ENCODE measurements at places on chromosomes 16 and 17.

- no peak for DNase-seq
Measured at GRCh38 chr16:19463468-19464315, 46.0 kb downstream of the TMC5 start.

DNA sequence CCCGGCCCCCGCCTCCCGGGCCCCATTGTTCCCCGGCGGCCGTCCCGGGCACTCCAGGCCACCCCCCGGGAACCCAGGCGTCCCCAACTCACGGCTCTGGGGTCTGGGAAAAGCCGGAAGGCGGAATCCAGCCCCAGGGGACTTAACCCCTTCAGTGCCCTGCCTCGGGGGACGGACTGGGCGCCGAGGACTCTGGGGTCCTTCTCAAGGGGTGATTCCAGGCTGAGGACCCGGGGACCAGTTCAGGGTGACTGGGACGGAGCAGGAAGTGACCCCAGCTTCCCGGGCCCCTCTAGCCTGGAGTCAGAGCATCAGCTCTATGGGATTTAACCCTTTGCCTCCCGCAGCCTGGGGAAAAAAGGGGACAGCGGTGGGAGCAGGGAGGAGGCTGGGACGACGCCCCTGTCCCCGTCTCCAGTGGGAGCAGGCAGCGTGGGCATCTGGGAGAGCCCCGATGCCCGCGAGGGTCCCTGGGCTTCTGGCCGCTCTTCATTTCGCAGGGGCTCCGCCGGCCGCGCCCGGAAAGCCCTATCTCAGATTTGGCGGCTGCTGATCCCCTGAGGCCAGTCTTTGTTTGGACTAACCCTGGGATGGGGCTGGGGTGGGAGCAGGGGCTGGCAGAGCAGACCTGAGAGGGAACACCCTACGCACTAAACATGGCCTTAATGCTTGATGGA is at the start of gene ZNF629:
Gene ZNF629 (minus strand): TSS at position 270 of the 677 bp plus-strand sequence. CDS start 2,723 bp downstream, outside the sequence.
- DNase-seq, result no peak

GRCh38 chr17:68238871-68239253 is 9.0 kb upstream of the AMZ2 start:
- no peak for DNase-seq

DNA sequence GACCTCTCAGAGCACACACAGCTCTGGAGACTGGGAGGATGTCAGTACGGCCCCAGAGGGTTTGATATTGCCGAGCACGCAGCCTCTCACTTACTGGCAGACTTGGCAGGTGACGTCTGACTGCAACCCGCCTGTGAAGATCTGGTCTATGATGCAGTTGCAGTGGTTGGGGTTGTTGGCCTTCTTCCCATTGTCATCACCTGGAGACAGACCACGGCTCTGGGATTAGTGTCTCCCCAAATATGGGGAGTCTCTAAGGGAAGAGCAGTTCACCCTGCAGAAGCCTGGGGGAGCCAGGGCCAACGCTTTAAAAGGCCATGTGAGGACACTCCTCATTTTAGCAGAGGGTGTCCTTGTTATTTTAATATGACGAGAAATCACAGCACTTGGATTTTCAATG is 30.1 kb downstream of the USP22 start:
- no peak for DNase-seq

DNA sequence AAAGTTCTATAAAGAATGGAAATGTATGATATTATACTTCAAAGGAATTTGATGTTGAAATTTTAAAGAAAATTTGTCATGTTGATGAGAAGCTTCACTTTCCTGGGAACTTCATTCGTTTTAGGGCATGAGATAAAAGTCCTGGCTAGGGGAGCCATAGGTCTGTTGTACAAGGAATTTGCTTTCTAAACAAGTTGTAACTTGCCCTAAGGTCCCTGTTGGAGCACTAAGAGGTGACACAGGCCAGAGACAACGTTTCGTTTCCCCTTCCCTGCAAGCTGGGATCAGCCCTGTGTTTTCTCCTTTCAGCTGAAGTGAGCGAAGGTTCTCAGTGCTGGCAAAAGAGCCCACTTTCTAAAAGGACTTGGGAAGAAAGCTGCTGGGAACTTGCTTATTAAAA is 16.6 kb downstream of the PLD6 start:
- no peak for DNase-seq
